ENCODE measurements at places on chromosomes 2 and 18.
A peak's percentile ranks its signal among the peaks of the same experiment; 100 is the strongest.

DNA sequence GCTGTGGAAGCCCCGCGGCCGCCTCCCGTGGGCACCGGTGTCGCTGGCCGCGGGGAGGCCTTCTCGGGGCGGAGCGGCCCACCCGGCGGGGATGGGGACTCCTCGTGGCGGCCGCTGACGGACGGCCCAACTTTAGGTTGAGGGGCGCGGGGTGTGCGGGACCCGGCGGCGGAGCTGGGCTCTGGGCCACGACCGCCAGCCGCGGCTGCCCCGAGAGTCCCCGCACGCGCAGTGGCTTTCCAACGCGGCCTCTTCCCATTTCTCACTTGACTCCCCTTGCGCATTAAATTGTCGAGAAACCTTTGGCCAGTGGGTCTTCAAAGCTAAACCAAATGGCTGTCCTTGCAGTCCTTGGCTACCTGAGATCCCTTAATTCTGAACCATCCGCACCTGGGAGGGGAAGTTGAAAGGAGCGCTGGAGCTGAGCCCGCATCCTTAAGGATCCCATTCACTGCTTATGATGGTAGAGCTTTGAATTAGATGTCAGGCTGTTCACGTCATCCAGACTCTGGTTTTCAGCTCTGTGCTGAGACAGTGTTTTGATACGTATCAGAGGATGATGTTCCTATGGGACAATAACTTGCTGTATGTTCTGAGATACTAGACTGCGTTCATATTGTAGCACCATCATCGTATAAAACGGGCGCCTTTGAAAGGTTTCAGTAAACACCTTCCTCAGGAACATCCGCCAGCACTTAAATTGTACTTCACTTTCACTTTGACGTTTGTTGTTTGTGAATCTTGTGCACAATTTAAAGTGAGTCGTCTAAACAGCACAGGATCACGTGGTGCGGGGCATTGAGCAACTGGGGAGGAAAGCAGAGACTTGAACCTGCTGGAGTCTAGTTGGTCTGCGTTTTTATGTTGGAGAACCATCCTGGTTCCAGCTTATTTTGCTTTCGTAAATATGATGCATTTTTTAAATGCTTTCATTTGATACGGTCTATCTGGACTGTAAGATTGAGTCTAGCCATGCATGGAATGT, 874 bp downstream of the CLIP4 start:
- DNase-seq: peak; percentile 69

DNA sequence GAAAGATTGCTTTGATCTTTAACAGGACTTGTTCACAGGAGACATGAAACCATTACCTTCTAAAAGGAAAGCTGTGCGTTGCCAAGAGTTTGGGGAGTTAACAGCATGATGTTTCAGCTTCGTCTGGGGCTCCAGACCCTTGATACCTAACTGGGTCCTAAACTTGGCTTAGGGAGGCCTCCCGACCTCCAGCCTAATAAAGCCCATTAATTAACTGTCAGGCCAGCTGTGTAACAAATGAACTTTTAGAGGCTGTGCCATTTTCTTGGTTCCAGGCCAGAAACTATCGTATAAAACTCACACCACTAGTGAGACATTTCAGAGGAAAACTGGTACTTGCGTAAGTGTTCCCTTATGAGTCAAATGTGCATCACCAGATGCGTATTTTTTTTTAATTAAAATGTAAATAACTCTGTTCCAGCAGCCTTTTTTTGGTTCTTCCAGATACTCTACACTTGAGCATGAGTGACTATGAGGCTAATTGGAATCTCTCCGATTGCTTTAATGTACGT, 236.5 kb downstream of the BCL2 start:
- no peak for DNase-seq

GRCh38 chr18:79953971-79954651, 2.7 kb upstream of the SLC66A2 start:
- no peak for DNase-seq

DNA sequence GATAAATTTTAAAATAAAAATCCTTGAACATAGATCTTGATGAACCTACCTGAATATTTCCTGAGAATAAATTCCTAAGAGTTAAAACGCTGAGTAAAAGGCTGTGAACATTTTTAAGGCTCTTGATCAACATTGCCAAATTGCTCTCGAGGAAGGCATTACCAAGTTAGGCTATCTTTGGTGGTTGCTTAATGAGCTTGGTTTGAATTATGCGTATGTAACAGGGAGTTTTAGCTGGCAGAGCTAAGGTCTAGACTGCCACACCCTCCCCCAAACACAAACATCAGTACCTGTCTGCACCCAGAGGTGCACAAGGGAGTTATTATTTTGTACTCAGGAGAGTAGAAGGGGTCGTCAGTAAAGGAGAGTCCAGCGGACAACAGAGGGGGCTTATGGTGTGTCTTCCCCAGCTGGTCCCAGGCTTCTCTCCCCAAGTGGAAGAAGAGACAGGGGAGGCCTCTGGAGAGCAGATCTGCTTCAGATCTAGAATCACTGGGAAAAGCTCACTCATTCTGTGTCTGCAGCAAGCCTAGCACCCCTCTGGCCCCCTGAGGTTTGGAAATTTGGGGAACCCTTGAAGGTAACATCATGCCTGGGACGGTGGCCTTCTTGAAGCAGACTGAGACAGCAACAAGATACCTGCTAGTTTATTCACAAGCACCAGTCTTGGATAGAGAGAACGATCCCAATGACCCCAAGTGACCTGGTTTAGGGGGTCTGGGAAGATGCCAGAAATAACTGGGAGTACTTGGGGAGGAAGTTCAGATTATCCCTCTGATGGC, 197.2 kb upstream of the ID2 start:
- DNase-seq: no peak

GRCh38 chr2:240579071-240579762, 7.3 kb upstream of the CAPN10 start:
- DNase-seq: no peak

- no peak for DNase-seq
Measured at GRCh38 chr2:15941481-15941850, 1.1 kb downstream of the MYCN start.

- peak; percentile 96 for DNase-seq
Measured at GRCh38 chr2:47344890-47345589, 57.9 kb upstream of the MSH2 start.

GRCh38 chr2:75728614-75729419, 18.1 kb upstream of the GCFC2 start:
- DNase-seq: no peak

GRCh38 chr2:26039603-26040323, 5.9 kb downstream of the RAB10 start:
- DNase-seq: no peak

DNA sequence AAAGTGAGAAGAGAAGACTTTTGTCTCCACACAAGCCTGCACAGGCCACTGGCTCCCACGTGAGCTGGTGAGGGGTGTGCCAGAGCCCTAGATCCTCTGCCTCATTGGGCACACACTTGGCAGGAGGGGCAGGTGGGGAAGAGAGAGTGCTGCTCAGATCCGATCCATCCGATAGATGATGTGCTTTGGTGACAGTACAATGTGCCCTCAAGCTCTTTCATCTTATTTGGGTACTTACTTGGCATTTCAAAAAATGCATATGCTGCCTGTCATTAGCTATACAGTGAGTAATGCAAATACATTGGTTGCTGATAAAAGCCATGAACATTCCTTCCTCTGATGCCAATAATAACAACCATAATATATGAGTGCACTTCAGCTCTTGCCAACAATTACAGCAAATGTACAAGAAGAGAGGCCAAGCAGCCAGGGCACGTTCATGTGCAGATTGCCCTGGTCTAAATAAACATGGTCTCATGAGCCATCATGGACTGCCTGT, 255.3 kb downstream of the VAPA start:
- no peak for DNase-seq

- peak; percentile 25 for DNase-seq
Measured at GRCh38 chr18:57561728-57562423, 24.6 kb downstream of the FECH start.

GRCh38 chr2:30106543-30106942, 40.3 kb upstream of the YPEL5 start:
- peak; percentile 20 for DNase-seq

DNA sequence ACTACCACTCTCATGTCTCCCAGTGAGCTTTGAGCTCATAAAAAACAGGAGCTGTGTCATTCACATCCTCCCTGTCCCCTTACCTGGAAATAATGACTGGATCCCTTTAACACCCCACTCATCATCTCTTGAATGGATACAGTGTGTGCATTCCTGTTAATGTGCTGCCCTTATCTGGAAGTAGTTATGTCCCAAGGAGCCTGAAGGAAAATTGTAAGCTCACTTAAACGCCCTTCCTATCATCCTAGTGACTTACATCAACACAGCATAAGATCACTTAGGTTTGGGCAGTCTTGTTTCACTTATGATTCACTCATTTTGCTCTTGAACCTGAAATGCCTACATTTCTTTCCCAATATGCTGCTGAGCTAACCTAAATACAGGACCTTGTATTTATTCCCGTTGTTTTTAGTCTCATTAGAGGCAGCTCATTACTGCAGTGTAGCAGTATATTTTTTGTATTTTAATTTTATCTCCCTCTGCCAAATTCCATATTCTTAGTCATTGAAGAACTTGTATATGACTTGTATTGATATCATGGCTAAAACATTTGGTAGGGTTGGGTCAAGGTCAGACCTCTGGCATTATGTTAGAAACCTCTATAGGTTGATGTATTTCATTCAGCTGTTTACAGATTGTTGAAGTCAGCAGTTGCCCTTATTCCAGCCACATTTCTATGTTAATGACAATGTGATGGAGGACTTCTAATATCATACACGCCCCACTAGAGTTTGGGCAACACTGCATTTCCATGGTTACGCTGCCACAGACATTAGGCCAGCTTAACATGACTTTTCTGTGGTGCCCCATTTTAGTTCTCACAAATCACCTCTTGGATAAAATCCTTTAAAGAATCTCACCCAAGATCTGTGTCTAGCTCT, 72.9 kb downstream of the PKP4 start:
- no peak for DNase-seq

GRCh38 chr18:12053289-12053688, 40.4 kb upstream of the ANKRD62 start:
- DNase-seq: no peak

GRCh38 chr2:16013359-16013911, 73.1 kb downstream of the MYCN start:
- no peak for DNase-seq

DNA sequence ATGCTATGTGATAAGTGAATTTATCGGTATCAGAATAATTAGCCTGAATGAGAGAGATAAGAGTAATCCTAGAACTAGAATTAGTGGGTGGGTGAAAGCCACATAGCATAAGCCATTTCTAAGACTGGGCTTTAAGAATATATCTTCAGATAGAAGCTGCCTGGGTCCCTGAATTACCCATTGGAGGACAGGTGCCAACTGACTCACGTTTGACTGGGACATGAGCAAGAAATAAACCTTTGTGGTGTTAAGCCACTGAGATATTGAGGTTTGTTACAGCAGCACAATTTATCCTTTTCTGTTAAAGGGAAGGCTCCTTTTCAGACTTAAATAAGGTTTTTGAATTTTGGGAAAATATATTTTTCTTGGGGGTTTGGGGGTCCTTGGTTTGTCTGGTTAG, 95.9 kb downstream of the POLE4 start:
- DNase-seq: no peak

- no peak for DNase-seq
Measured at GRCh38 chr18:37667836-37668235, 102.2 kb upstream of the CELF4 start.

DNA sequence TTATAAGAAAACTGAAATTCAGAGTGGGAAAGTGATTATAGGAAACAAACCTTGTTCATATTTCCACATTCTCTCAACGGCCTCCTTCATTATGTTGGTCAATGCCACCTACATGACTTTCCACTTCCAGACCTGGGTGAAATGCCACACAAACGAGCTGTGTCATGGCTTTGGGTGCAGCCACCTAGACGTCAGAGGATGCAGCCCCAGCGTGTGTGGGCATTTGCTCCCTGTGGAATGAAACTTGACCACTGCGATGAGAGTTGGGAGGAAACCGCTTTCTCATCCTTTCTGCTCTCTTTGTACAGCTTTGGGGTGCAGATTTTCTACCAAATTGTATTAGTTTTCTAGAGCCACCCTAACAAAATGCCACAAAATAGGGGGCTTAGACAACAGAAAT, 291.0 kb downstream of the CYRIA start:
- DNase-seq: no peak

DNA sequence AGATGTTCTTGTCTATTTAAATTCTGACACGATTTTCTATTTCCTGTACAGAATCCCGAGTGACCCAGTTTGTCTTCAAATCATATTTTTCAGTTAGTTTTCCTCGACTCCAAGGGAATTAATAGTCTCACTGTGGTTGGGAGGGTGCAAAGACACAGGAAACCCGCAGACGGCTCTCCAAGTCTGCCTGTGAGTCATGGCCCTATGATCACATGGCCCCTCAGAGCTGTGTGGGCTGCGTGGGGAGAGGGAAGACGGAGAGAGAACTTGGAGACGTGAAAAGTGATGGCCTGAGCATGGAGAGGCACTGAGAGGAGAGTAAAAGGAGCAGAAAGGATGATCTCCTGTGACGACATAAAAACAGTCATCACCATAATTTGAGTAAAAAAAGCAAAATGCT, 989.9 kb downstream of the DCDC2C start:
- no peak for DNase-seq

GRCh38 chr2:182625814-182626213, 90.2 kb upstream of the DNAJC10 start:
- DNase-seq: no peak

- no peak for DNase-seq
Measured at GRCh38 chr2:117537032-117537431, 277.5 kb upstream of the DDX18 start.

GRCh38 chr2:111185361-111186022, 64.8 kb downstream of the BCL2L11 start:
- DNase-seq: no peak

DNA sequence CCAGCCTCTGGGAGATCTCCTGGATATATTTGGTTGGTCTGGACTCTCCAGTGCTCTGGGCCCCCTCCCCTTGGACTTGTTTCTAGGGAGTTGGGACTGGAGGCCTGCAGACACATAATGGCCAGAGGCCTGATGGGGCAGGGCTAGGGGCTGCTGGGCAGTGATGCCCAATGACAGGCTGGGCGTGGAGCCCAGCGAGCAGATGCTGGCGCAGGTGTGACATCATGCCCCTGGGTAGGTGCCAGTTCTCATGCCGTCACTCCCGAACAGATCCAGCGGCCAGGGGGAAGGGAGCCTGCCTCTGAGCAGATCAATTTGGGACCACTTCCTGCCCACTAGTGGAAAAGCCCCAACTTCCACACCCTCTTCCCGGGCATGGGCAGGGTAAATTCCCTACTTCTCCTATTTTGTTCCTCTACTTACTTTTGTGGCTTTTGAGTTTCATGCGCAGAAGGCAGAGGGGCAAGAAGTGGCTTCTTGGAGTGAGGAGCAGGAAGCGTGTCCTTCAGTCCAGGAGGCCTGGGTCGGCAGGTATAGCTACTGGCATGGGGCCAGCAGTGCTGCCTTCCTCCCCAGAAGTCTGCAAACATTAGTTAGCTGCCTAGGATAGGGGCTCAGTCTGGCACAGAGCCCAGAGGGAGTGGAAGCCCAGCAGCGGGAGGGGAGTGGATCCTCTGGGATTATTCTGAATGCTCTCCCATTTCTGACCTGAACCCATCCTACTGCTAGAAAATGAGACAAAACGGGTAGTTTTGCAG, 6.1 kb downstream of the MPV17 start:
- DNase-seq: no peak

GRCh38 chr2:14927021-14927564, 294.6 kb downstream of the LRATD1 start:
- no peak for DNase-seq
